ENCODE measurements at places on chromosomes 16 and 17.

- peak; percentile 64 for DNase-seq
These were observed 4.4 kb downstream of the BAHCC1 start for GRCh38 chr17:81399481-81400153.

DNA sequence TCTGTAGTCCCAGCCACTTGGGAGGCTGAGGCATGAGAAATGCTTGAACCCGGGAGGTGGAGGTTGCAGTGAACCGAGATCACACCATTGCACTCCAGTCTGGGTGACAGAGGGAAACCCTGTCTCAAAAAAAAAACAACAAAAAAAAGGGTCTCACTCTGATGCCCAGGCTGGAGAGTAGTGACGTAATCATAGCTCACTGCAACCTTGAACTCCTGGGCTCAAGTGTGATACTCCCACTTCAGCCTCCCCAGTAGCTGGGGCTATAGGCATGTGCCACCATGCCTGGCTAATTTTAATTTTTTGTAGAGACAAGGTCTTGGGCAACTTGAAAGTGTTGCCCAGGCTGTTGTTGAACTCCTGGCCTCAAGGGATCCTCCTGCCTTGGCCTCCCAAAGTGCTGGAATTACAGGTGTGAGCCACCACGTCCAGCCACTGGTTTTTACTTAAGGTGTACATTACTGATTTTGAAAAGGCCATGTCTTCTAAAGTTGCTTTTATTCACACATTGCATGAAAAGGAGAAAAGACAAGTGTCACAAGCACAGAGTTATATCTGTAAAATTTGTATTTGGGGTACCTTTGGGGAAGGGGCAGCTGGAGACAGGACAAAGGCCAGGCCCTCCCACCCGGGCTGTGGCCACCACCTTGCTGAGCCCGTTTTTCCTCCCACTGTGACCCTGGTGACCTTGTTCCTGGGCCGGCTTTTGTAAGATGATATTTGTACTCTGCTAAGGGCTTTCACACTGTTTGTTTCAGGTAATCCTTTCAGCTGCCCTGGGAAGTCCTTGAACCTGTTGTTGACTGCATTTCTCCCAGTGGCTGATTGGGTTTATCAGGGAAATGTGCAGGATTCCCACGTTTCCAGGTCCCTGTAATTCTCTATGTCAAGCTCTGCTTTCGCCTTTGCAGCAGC, 11.5 kb downstream of the GPT2 start:
- DNase-seq = no peak

- DNase-seq = no peak
These were observed 77.1 kb downstream of the PRKCA start for GRCh38 chr17:66379544-66379943.

- peak; percentile 3 for DNase-seq
These were observed 27.9 kb downstream of the MYOCD start for GRCh38 chr17:12693640-12694039.

GRCh38 chr17:50817838-50818237, 17.5 kb upstream of the WFIKKN2 start:
- peak; percentile 88 for DNase-seq

DNA sequence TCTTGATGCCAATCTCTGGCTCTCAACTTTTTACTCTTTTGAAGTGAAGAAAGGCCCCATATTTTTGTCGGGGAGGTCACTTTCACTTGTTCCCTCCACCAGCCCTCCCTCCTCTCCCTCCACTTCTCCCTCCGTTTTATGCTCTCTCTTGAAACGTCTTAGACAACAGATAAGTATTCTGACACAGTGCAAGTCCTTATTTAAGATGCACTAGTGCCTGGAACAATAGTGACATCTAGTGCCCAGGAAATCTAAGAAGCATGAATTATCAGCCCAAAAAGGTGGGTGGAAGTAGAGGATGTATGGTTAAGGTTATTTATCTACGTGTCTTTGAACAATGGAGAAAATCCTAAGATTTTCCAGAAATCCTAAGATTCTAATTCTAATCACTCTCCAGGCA, 17.9 kb downstream of the PSME3IP1 start:
- peak; percentile 71 for DNase-seq

GRCh38 chr17:64565563-64565962, 58.8 kb downstream of the CEP95 start:
- DNase-seq = no peak

GRCh38 chr17:45940826-45941225, 46.5 kb downstream of the MAPT start:
- DNase-seq = no peak

DNA sequence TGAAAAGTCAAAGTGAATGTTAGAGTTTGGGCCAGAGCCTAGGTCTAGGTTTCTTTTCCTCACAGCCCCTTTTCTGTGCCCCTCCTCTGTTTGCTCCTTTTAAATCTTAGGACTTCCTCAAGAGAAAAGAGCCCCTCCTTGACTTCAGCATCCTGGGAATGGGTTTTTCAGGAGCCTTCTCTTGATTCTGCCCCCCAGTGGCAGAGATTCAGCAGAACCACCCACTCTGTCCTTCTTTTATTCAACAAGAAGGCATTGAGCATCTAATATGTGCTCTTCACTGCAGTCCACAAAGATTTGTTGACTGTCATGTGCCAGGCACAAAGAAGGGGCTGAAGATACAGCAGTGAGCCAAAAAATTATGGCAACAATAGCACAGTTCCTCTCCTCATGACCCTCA, 270.8 kb upstream of the CDH5 start:
- no peak for DNase-seq

DNA sequence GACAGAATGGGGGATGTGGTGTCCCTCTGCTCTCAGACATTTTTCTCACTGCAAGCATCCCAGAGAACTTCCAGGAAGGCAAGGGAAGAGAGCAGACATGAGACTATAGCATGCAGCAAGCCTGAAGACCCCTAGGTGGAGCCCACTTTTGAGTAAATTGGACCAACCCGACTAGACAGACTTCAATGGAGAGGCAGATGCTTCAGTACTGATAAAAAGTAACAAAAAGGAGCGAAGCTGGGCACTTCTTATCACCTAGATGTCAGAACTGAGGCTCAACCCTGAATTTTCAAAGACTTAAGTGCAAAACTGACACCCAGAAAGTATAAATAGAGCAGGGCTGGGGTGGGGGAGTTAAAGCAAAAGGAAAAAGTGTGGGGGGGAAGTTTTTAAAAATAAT, 130.8 kb downstream of the PMP22 start:
- no peak for DNase-seq

DNA sequence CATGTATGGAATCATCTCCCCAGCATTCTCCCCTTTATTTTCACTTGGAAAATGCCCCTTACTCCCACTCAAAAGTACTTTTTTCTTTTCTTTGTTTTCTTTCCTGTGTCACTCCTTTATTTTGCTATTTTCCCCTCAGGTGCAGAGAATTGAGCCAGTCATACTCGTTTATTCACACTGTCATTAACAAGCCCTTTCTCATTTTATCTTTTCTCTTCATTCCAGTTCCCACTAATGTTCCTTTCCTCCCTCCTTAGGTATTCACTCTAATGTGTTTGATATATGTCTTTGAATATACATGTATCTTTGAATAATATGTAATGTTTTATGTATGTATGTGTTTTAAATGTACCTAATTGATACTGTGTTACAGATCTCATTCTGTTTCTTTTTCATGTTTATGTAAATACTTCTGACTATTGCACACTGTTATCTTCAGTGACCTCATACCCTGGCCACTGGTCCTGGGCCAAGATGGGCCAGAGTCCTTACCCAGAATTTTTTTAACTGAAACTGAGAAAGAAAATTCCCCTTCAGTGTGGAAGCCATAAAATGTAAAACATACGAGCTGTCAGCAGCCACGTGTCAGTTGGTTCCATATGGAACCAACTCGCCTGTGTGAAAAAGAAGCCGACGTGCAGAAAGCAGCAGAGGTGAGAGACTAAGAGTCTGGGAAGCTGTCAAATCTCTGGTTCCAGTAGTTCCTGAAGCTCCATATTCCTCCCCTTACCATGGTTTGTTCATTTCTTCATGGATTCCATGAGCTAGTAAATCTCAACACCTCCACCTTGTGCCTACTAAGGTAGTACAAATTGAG, 5.8 kb downstream of the SRR start:
- DNase-seq = no peak

GRCh38 chr17:4675791-4676190, 28.1 kb downstream of the PELP1 start:
- DNase-seq = no peak

DNA sequence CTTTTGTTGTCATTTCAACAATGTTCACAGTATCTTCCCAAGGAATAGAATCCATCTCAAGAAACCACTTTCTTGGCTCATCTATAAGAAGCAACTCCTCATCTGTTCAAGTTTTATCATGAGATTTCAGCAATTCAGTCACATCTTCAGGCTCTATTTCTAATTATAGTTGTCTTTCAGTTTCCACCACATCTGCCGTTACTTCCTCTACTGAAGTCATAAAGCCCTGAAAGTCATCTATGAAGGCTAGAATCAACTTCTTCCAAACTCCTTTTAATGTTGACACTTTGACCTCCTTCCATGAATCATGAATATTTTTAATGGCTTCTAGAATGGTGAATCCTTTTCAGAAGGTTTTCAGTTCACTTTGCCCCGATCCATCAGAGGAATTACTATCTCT, 102.1 kb downstream of the CDH13 start:
- DNase-seq = no peak

DNA sequence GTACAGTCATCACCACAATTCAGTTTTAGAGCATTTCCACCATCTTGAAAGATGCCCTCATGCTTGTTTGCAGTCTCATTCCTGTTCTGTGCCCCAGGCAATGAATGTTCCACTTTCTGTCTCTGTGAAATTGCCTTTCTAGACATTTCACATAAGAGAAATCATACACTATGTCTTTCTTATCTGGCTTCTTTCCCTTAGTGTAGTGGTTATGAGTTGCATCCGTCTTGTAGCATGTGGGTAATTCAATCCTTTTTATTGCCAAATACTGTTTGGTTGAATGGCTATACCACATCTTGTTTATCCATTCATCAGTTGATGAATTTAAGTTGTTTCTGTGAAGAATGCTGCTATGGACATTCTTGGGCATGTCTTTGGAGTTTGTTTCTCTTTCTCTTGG, 132.5 kb upstream of the PLCG2 start:
- peak; percentile 57 for DNase-seq

GRCh38 chr16:56193951-56194726, 2.9 kb downstream of the GNAO1 start:
- peak; percentile 34 for DNase-seq

DNA sequence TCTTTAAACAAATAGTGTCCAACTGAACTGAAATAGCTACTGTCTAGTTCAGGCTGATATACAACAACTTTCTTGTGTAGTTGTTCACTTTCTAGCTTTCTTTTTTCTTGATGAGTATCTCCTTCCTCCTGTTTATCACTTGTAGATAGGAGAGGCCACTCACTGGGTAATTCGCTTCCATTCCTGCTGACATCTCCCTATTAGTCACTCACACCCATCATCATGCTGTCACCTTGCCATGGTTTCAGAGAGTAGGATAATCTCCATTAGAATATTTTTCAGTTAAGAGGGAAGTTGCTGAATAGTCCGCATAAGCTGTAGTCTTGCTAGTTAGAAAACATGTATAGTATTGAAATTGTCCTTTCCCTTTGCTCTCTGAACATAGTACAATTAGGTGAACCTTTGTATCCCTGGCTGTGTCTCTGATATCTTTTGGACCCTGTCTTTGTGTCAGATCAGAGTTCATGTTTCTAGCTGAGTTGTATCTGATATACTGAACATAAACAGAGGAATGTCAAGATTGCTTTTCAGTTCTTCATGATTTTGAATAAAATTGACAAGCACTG, 64.4 kb upstream of the RASL10B start:
- DNase-seq = peak; percentile 46

Data from ELR (cell line).